ENCODE measurements at places on chromosomes 2 and 18.

- no peak for DNase-seq
These were observed 137.0 kb downstream of the UBE2E3 start for GRCh38 chr2:181117206-181117925.

DNA sequence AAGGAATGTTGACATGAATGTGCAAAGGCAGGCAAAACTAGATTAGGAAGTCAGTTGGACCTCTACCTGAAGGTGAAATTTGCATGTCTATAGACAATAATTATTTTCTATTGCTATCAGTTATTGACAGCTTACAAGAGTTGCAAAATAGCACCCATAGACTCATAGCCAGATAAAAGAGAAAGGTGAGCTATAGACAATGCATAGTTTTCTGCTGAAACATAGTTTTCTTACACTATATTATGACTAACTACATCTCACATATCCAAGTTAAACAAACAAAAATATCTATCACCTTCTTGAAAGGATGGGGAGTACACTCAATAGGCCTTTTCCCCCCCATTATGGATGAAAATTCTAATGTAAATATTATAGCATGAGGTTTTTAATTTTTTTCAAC, 305.0 kb downstream of the PTH2R start:
- DNase-seq = no peak

- no peak for DNase-seq
These were observed 259.5 kb downstream of the CCDC178 start for GRCh38 chr18:33181016-33181415.

DNA sequence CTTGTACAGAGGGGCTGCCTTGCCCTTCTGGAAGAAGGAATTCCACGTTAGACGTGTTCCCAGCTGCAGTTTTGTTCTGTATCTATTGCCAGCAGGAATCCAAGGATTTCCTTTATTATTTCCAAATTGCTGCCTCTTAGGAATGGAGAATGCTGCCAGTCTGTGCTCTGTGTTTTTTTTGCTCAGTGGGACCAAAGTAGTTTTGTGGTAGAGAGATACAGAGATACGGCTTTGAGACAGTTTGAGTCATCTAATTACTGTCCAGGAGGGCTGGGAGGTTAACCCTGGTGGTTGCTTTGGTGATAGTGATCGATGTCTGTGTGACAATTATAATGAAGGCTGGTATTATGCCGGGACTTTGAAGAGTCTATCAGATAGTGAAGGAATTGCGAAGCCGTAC, 26.3 kb downstream of the ASAP2 start:
- DNase-seq = no peak

DNA sequence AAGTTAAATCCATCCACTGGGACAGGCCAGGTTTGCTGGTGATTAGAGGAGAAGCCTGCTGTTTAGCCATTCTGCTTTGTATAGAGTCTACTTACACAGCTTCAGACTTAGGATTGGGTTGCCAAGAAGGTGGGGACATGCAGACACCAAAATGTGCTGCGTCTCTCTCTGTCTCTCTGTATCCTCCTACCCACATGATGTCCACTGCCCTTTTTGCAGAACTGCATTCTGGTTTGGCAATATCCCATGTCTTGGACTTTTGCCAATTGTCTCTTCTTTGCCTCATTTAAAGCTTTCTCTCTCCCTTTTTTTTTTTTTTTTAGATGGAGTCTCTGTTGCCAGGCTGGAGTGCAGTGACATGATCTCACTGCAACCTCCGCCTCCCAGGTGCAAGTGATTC, 261.1 kb upstream of the FN1 start:
- no peak for DNase-seq

- peak; percentile 80 for DNase-seq
These were observed 122.7 kb downstream of the COL6A3 start for GRCh38 chr2:237291138-237291792.

DNA sequence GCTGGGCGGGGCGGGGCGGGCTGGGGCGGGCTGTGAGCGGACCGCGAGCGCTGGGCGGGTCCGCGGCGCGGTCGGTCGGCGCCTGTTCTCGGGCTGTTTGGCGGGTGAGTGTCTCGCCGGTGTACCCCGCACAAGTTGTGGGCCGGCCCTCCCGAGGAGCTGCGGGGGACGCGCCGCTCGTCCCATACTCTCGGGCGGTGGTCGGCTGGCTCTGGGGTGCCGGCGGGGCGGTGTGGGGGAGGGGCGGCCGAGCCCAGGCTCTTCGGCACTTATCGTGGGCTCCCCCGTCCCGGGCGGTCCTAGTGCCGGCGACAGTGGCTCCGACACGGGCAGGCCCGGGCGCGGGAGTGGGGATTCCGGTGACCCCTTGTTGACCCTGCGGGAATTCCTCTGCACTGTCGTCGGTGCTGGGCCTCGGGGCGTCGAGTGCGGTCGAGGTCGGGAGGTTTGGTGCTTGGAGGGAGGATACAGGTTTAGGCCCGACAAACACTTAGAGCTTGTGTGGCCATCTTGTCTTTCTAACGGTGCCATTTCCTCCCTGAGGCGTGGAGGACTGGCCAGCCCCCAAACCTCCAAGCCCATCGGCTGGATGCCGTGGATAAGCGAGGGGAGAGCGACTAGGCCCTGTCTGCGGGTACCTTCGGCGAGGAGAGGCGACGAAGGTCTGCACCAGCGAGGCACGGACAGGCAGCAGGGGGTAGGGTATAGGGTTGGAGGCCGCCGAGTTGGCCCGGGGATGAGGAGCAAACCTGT, at the start of gene SEPTIN2:
TSS of gene SEPTIN2 (plus strand) at position 47 of the 753 bp plus-strand sequence. CDS start 8,308 bp downstream, outside the sequence.
- DNase-seq = peak; percentile 18

DNA sequence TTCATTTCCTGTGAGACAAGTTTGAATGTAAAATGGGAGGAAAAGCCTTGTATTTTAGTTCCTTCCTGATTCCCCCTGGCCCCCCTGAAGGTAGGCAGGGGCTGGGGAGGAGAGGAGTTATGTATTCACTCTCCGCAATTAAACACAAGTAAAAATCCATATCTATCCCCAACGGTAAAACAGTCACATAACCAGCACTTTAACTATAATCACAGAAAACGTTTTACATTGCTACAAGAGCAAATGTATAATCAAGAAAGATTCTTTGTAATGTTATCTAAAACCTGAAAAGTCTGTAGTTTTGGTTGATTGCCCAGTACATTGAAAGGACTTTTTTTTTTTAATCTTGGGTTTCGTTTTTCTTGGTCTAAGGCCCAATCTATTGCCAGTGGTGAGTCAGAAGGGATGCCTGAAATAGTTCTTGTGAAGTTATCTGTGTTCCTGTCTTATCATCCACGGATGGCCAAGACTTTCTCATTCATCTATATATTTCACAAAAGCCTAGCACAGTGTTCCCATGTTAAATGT, 34.5 kb upstream of the CCNYL1 start:
- no peak for DNase-seq

- DNase-seq = no peak
These were observed 105.9 kb upstream of the CREB1 start for GRCh38 chr2:207423886-207424285.

DNA sequence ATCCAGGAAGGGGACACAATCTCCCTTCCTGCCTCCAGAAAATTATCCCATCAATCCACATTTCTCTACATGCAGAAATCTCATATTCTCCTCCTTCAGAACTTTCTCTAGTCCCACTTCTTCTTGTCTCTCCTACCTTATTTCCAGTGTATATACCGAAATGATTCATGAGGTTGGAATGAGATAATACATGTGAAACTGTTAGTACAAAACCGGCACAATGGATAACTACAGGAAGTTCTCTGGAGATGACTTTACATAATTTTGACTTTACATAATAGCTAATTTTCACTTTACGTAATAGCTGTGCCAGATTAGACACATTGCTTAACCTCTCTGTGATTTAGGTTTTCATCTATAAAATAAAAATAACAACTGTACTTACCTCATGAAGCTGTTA, 801.3 kb downstream of the ERBB4 start:
- DNase-seq = no peak

DNA sequence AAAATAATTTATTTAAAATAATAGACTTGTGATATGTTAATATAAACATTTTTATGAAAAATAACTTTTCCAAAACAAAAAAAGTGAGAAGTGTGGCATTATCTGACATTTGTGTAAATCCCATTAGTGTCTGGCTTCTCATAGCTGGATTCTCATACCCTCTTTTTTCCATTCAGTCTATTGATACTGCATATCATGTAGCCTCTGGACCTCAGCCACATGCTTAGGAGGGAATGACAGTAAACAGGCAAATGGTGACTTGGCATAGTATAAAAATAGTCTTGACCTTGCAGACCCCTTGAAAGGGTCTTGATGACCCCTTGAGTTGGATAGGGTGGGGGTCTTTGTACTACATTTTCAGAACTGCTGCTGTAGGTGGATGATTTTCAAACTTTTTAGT, 29.2 kb downstream of the GALNT1 start:
- DNase-seq = no peak

DNA sequence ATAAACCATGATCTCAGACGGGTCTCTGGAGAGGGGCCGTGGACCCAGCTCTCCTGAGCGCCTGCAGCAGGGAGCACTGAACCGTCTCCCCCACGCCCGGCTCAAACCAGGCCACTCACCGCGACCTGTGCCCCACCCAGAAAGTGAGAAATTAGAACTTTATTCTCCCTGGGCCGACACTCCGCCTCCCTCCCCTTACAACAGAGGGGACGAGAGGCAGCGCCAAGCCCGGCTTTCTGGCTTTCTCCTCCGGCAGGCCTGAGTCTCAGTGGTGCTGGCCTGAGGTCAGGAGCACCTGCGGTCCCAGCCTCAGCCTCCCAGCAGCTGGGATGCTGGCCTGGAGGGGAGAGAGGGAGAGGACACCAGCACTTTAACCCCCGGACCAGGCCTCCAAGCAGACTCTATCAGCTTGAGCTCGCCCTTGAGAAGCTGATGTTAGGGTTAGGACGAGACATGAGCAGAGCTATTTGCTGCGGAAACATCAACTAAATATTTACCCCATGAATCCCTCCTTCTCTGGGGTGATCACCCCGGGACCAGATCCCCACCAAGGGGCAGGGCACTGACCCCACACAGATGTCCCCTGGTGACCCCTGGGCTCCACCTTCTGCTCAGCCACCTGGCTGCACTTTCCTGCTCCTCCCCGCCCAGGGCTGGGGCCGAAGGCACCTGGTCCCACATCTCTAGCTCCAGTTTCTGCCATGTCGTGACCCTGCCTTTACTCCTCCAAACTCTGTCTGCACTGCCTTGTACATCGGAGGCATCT, 856.3 kb upstream of the SALL3 start:
- DNase-seq = no peak

DNA sequence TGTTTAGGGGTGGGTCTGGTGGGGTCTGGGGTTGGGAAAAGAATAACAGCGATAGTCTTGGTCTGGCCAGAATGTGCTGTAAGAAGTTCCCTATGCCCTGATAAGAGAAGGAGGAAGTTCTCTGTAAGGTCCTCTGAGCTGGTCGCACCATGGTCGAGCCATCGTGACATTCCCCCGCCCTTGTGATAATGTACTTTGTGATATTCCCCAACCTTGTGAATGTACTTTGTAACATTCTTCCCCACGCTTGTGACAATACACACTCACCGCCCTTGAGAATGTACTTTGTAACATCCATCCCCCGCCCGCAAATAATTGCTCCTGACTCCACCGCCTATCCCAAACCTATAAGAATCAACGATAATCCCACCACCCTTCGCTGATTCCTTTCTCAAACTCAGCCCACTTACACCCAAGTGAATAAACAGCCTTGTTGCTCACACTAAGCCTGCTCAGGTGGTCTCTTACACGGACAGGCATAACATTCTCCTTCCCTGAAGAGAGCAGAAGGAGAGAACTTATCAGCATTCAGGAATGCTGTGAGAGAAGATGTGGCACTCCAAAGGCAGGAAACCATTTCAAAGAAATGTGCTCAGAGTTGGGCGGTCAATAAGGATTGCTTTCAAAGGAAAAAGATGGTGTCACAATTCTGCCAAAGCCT, 17.8 kb upstream of the DUSP19 start:
- DNase-seq = no peak

- no peak for DNase-seq
These were observed 171.9 kb upstream of the GATA6 start for GRCh38 chr18:21997207-21998143.

GRCh38 chr18:28494151-28494550, 317.2 kb upstream of the CDH2 start:
- DNase-seq = no peak

DNA sequence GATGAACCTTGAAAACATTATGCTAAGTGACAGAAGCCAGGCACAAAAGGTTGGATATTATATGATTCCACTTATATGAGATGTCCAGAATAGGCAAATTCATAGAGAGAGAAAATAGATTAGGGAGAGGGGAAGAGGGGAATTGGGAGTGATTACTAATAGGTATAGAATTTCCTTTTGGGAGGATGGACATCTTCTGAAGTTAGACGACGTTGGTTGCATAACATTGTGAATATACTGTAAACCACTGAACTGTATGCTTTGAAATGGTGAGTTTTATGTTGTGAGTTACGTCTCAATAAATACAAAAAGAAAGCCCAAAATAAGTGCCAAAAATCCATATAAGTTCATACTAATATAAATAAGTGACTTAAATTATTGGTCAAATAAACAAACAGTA, 18.6 kb upstream of the CYP26B1 start:
- no peak for DNase-seq

GRCh38 chr2:5818961-5819600, 126.9 kb downstream of the SOX11 start:
- no peak for DNase-seq

All from SHP77 treated with DMSO at 0.1 percent for 48 hours (cell line).